ENCODE measurements at places on chromosomes 2 and 18.

DNA sequence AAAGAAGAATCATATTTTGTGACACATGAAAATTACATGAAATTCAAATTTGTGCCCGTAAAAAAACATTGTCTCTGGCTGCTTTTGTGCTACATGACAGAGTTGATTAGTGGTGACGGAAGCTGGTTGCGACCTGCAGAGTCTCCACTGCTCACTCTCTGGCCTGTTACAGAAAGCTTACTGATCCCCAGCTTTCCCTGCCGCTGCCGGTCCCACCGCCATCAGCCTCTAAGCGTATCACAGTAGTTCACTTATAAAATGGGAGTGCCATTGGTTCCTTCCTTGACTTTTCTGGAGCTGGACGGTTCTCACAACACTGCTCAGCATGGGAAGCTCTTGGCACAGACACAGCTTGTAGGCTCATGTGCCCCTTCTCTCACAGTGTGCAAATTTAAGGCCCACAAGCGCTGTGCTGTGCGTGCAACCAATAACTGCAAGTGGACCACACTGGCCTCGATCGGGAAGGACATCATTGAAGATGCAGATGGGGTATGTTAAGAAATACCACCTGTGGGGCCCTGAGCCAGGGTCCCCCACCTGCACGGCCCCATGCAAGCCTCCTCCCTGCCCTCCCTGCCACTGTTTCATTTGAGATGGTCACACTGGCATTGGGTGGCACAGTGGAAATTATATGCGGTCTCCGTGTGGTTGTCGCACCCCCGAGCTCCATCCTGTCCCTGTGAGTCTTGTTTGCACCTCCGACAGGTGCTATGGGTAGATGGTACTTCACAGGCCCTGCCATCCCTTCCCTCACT lies 81.3 kb downstream of the DGKD start:
- no peak for DNase-seq

GRCh38 chr2:231239751-231240150 lies 41.3 kb downstream of the ARMC9 start:
- DNase-seq = no peak

DNA sequence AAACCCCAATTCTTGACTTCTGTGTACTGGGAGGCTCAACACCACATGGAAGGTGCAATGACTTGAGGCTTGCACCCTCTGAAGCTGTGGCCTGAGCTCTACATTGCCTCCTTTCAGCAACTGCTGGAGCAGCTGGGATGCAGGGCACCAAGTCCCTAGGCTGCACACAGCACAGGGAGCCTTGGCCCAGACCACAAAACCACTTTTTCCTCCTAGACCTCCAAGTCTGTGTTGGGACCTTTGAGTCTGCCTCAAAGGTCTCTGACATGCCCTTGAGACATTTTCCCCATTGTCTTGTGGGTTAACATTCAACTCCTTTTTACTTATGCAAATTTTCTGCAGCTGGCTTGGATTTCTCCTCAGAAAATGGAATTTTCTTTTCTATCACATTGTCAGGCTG lies 62.6 kb upstream of the KCNE4 start:
- DNase-seq = no peak

DNA sequence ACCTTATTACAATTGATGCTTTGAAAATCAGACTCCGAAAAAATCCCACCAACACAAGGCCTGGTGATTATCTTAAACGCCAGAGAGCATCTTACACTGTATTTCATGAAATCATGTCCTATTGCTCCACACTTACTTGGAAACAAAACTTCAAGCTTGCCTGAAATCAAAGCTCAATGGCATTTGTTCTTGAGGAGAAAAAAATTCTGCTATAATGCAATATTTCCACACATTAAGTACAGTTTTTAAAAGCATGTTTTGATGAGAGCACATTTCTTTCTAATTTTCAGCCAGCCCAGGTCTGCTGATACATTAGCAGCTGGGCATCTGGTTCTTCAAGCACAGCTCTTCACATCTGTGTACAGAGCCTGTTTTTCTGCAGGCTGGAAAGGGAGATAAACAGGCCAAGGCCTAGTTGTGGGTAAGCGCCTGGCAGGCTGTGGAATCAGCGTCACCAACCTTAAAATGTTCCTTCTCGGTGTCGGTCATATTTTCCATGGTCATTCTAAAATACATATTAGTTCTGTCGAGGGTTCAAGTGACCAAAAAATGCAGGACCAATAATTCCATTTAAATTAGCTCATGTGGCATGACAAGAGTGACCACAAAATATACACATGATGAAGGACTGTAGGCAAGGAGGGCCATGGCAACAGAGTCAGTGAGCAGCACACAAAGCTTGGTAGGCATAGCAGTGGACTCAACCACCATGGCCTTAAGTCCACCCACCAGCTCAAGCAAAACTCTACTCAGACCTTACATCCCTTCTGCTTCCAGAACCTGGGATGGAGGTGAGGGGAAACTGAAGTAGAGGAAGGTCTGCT lies 20.9 kb downstream of the SLC8A1 start:
- no peak for DNase-seq

- DNase-seq = no peak
These were observed 286.7 kb upstream of the CYRIA start for GRCh38 chr2:16952368-16952767.

GRCh38 chr2:127638361-127639110 lies 7.4 kb upstream of the GPR17 start:
- no peak for DNase-seq

DNA sequence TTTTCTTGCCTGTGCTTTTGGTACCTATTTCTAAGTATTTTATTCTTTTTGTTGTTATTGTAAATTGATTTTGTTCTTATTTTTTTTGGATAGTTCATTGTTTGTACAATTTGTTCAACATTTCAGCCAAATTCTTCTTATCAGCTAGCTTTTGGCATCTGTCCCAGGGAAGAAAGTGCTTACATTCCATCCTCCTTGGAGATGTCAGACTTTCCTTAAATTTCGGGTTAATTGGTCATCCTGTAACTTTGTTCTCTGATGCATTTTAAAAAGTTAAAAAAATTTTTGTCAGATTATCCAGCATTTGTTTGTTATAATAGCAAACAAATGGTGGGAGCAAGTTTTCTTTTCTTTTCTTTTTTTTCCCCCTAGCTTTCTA lies 60.3 kb downstream of the PTH2R start:
- no peak for DNase-seq

GRCh38 chr2:9398881-9399780 lies 24.2 kb downstream of the ITGB1BP1 start:
- DNase-seq = no peak

DNA sequence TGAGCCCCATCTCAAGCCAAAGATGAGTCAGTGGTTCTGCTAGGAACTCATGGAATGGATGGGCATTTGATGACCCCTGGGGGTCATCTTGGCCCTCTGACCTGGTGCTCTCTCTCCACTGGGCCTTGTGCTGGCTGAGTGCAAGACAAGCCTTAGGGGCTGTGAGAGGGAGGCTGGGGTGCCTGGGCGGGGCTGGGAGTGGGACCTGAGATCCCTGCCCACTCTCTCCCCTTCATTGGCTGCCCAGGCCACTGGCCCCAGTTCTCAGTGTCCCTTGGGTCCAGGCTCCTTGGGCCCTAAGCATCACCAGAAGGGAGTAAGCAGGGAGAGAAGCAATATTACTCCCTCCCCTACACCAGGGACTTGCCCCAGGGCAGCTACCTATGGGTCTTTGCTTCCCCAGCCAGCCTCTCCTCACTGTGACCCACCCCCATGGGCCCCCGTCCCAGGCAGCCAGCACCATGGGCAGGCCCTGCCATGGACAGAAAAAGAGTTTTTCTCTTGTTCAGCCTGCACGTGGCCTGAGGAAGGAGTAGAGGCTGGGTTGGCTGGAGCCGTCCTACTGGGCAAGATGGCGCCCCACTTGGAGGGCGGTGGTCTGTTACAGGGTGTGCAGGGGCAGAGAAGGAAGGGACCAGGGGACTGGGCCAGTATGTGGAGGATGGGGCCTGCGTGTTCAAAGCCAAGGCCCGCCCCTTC lies 33.6 kb downstream of the ATOH8 start:
- no peak for DNase-seq

DNA sequence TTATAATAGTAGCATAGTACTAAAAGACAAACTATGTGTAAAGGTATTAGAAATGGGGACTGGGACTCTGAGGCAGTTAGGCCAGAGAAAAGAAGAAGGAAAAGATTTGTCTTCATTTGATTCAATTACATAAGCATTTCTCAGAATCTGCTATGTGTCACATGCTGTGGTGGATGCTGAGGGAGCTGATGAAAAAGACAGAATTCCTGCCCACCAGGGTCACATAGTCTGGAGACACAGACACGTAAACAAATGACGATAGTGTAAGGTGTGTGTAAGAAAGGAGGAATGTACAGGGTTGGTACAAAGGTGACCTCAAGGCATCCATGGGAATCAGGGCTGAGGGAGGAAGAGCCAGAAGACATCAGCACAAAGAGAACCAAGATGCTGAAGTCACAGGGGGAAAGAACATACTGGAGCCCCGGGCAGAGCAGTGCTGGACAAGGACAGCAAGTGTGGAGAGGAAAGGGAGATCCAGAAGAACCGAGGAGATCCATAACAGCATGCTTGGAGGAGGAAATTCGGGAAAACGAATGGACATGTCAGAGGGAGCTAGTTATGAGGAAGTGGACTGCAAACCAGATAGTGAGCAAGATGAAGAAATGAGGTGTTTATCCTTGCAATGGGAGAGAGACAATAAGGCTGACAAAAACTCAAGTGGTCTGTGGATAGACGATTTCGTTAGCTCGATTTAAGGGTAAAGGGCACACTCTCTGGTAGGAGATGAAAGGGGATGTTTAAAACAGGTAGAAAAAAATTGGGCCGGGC lies 1.2 kb upstream of the MAPRE3 start:
- DNase-seq = no peak

GRCh38 chr2:101777337-101777736 lies 79.8 kb downstream of the MAP4K4 start:
- no peak for DNase-seq

DNA sequence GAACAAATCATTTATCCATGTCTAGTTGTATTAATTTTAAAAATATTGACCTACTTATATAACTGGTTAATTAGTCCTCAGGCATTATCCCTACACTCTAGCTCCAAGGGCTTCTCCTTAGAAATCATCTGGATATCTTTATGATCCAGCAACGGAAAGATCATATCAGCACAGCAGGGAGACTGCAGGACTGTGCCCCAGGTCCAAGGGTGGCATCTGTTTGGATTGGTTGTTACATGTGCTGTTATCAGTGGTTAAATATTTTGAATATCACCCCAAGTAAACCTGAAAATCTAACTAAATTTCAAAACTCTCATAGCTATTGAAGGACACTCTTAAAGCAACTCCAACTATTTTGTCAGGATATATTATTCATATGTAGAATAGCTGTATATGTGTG lies 556.2 kb upstream of the ZEB2 start:
- no peak for DNase-seq

DNA sequence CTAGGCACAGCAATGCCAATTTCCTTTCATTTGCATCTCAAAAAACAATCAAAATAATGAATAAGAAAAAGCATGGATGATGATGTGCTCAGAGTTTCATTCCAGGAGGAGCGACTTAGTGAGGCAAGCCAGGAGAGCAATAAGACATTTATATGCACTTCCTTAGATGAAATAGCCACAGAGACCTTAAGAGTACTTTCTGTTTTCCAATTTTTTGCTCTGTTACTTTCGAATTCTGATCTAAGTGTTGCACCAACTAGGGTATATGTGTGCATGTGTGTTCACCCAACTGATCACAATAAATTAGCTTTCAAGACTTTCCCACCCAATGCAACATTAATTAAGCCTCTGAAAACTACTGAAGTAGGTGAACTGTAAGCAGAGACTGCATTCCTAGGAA lies 709 bp downstream of the RAB27B start:
- no peak for DNase-seq

DNA sequence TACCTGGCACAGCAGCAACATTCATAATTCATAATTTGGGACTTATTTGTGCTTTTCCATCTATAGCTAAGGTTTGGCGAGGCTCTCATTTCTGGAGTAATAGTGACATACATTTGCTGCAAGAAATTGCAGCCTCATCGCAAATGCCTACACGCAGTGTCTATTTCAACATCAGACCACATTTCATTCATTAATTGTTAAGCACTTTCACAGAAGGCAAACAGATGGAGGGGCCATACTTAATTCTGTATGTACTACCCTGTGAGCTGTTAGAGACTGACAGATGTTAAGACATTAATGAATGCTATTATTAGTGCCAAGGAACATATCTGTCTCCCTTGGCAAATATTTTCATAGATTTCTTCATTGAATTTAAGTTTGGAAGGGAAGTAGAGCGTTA lies 125.7 kb downstream of the UXS1 start:
- DNase-seq = no peak

- DNase-seq = no peak
These were observed 781 bp upstream of the SLC5A6 start for GRCh38 chr2:27212626-27213471.

DNA sequence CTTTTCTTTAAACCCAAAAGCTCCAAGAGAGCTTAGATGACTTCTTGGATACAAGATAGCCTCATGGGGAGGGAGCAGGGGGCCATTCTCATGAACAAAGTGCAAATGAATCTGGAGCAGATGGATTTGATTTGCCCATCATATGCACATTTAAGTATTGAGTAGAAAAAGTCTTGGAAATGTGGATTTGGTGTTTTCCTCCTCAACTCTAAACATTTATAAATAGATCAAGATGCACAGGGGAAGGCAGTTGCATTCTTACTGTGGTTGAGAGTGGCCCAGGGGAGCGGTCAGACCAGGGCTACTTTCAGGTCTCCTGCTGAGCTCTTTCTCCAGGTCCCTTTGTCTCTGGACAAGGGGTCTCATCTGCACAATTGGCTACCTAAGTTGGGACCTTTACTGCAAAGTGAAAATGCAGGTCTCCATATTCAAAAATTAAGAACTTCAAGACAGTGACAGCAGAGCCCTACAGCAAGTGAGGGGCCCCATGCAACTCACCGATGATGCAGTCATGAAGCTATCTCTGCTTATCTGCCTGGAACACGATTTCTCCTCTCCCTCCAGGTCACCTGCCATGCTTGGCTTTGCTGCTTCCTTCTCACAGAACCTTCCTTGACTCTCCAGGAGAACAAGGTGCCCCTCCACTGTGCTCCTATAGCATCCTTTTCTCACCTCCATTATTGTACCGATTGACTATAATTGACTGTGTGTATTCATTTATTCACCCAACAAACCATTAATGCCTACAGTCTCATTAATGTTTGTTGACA lies 145.4 kb downstream of the LPIN1 start:
- no peak for DNase-seq

GRCh38 chr2:110157153-110157793 lies 41.7 kb upstream of the MALL start:
- DNase-seq = peak; percentile 50

DNA sequence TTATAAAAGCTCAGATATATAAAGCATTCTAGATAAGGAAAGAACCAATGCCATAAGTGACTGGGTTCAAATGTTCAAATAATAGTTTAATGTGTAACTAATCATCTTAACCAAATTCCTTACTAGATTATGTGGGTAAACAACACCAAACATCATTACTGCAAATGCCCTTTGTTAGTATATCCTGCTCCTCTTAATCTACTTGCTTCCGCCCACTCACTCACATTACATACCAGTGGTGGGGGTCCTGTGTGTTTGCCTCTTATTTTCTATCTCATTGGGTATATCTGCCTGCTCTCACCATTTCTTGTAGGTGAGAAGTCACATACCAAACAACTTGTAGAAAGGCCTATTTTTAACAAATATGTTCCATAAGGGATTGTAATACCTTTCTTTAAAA lies 562.1 kb downstream of the NRXN1 start:
- DNase-seq = no peak
